ENCODE measurements at places on chromosomes 2 and 18.

DNA sequence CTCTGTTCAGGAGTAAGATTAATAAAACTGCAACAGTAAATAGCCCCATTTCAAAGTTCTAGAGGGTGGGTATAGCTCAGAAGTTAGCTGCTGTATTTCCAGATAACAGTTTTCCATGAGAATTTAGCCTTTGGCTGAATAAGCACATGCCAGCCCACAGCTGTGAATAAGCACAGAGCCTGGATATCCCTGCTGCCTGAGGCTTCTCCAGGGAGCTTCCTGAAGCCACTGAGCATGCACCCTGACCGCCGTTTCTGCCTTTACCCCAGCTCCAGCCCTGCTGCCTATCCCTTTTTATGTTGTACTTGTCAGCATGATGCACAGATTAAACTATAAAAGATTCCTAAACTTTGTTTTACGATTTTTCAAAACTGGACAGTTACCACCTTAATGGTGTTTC, 85.3 kb downstream of the FEZ2 start:
- DNase-seq, result no peak

- no peak for DNase-seq
Measured at GRCh38 chr2:11493282-11493681, 27.3 kb upstream of the E2F6 start.

DNA sequence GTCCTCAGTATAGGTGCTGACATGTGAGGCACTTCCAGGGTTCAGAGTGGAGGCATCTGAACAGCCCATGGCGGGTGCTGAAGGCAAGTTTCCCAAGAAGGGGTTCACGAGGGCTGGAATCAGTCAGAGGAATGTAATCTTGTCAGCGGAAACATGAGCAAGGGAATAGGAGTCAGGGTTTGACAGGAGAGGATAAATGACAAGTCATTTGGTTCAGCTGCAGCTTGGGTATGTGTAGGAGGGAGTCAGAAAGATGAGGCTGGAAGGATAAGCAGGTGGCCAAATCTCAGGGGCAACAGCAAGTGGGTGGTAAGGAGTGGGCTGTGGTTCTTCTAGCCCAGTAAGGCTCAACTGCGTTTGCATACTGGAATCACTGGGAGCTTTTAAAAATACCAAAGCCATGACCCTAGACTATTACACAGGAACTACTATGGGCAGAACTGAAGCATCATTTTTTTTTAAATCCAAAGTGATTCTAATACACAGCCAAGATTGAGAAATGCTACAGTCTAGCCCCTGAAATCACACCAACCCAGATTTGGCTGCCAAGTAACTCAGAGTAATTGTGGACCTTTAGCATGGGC, 41.8 kb upstream of the NAB1 start:
- peak; percentile 56 for DNase-seq

DNA sequence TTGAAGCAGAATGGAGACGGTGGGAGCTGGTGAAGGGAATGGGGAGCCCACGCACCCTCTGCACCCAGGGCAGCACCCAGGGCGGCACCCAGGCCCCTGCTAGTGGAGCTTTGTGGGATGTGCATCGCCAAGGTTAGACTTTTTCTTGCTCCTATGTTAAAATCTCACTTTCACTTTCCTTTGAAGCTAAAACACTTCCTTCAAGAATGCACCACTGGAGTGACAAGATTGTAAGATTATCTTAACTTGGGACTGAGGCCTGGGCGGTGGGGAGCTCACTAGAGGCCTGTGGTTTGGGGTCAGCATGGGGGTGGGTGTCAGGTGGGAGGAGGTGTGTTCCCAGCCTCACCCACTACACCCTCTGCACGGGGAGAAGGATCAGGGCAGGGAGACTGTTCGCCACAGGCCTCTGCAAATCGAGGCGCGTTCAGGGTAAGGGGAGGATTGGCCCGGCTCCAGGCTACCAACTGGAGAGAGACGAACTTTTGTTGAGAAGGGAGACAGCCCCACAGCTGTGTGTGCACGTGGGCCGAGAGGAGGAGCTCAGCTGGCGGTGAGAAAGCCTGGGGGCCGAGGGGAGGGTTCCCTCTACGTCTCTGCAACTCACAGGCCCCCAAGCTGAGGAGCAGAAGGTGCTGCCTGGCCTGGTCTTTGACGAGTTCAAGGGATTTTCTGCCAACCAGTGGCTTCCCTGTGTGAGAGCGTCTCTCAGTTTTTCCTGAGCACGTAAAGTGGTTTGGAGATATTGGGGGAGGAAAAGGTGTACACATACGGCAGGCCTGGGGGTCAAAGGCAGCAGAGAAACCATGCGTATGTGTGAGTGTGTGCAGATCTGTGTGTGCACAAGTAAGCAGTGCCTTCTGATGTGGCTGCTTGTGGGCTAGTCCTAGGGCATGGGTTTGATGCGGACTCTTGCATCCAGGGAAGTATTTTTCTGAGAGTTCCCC, 147.7 kb downstream of the KLHL29 start:
- no peak for DNase-seq

GRCh38 chr2:233037078-233037477, 4.6 kb downstream of the NEU2 start:
- peak; percentile 30 for DNase-seq

GRCh38 chr2:235471186-235471747, 22.6 kb upstream of the AGAP1 start:
- no peak for DNase-seq

GRCh38 chr2:235495373-235496238, 1.8 kb downstream of the AGAP1 start:
- DNase-seq, result peak; percentile 36

DNA sequence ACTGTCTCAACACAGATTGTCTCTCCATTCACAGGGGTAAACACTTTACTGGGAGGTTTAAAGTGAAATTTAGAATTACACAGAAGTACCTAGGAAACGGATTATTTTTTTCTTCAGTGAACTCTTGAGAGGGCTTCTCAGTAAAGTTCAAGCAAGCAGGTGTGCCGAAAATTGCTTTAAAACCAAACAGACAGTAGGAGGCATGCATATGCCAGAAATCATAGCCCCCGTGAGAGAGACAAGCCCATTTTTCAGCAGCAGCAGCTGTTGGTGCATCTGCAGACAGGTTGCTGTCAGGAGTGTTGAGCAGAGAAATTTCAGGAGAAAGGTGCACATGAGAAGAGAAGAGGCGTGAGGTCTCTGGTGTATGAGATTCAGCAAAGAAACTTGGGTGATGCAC, 2115.5 kb upstream of the CELF4 start:
- DNase-seq, result no peak

GRCh38 chr2:178273787-178274360, 79.6 kb downstream of the OSBPL6 start:
- no peak for DNase-seq

- no peak for DNase-seq
Measured at GRCh38 chr18:50721006-50721405, 98.8 kb downstream of the MRO start.

GRCh38 chr2:108918941-108919341, 70.1 kb downstream of the EDAR start:
- DNase-seq, result no peak

DNA sequence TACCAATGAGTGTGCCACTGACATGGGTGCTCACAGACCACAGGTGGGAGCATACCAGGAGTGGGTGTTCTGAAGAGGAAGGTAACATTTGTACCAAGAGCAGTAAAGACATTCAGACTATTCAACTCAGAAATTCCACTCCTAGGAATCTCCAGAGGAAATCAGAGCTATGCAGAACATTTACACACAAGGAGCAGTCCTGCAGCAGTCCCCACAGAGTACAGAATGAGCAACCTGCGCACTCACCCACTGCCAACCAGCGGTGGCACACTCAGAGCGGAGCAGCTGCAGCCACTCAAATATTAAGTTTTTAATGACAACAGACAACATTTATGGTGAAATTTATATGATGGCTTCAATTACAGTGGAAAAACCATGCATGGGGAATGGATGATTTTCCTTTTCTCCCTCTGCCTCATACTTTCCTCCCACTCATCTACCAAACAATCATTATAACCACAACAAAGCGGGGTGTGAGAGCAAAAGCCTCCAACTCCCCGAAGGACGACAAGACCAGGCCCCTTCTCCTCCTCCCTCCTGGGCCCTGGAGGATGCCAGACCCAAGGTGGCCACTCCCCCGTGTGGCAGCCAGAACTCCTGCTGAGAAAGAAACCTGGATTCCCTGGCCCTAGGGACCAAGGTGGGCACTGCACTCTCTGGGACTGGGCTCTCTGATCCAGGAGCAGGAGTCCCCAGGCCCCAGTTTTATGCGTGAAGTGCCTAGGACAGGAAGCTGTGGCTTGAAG, 5.4 kb downstream of the HS6ST1 start:
- DNase-seq, result no peak

DNA sequence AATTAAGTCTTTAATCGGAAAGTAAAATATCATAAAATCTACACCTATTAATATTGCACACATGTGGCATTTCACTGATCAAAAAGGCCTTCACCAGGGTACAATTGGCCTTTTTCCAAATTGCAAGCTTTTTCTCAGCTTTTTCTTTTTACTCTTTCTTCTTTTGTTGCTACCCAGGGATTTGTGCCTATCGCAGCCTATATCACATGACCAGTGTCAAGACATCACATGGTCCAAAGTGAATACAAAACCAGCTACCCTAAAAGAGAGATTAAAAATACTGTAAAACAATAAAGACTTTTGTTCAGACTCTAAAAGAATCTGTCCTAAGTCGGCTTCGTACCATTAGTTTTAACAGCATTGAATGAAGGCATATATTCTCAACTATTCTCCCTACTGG, 15.0 kb upstream of the OTX1 start:
- DNase-seq, result no peak

DNA sequence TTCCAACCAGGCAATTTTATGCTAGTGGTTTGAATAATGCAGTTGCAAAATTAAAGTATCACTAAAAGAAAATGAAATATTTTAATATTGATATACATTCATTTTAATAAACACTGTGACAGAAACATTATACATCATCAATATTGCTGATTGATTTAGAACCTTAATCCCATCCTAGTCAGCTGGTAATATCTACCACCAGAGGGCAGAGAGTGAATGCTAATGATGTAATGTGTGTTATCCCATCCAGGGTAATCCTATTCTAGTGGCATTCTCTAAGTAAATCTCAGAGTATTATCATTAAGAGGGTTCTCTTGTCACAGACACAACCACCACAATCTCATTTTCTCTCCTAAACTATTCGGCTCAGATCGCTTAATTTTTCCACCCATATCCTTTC, 477.4 kb downstream of the CPS1 start:
- DNase-seq, result peak; percentile 8

GRCh38 chr2:27807476-27807875, 36.0 kb downstream of the MRPL33 start:
- DNase-seq, result no peak

DNA sequence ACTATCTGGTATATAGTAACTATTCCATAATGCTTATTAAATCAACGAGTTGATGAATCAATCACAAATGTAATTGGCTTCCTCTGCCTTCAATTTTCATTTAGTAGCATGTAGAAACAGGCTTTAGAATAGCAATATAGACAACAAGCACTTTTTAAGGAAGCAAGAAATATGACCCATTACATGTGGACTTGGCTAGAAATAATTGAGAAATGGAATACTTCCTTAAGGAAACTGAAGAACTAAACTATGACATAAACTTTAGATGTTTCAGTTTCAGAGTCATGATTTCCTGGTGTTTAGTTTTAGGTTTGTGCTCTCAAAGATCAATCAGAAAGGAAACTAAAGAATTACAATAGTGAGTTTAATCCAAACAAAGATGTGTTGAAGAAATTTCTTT, 443.8 kb downstream of the MBD2 start:
- DNase-seq, result no peak

GRCh38 chr2:6312367-6312766, 553.3 kb downstream of the CMPK2 start:
- DNase-seq, result no peak

GRCh38 chr2:16291731-16292550, 351.6 kb downstream of the MYCN start:
- DNase-seq, result no peak

DNA sequence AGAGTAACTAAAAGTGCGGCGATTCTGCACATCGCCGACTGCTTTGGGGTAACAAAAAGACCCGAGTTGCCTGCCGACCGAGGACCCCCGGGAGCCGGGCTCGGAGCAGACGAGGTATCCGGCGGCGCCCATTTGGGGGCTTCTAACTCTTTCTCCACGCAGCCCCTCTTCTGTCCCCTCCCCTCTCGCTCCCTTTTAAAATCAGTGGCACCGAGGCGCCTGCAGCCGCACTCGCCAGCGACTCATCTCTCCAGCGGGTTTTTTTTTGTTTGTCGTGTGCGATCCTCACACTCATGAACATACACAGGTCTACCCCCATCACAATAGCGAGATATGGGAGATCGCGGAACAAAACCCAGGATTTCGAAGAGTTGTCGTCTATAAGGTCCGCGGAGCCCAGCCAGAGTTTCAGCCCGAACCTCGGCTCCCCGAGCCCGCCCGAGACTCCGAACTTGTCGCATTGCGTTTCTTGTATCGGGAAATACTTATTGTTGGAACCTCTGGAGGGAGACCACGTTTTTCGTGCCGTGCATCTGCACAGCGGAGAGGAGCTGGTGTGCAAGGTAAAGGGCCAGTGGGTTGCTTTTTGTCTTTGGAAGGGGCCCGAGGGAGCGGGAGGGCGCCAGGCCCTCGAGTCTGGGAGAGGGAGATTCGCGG, 1.4 kb downstream of the TRIB2 start:
- peak; percentile 25 for DNase-seq

DNA sequence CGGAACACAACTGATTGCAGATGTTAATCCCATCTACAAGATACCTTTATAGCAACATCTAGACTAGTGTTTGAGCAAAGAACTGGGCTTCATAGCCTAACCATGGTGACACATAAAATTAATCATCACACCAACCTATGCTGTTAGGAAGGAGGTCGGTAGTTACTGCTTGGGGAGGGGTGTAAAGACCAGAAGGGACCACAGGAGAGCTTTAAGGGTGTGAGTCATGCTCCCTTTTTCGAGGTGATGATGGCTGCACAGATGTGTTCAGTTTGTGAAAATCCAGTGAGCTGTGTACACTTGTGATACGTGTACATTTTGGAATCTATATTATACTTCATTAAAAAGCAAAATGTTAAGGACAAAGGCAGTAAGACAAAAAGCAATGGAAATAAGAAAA, 4.6 kb upstream of the SEH1L start:
- no peak for DNase-seq

GRCh38 chr2:160201849-160202539, 1.9 kb upstream of the ITGB6 start:
- DNase-seq, result no peak

DNA sequence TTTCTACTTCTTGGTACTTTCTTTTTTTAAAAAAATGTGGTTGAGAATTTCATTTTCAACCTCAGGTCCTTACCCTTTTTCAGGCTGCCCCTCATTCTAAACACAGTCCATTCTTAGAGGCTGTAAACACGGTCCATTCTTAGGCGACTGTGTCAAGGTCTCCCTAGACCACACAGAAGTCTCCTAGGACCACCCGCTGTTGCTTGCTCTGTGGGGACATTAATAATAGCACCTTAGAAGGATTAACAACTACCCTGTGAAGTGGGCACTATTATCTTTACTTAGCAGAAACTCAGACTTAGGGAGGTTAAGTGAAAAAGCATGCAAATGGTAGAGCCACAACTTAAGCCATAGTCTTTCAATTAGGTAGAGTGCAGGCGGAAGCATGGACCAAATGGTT, 91.7 kb downstream of the RBMS1 start:
- no peak for DNase-seq

GRCh38 chr2:31401580-31401979, 13.0 kb downstream of the XDH start:
- peak; percentile 93 for DNase-seq

All from RWPE1 (cell line).